ENCODE measurements at places on chromosomes 12 and 14. TPM values are rescaled to one million over a fixed set of nuclear protein-coding genes. Genes with fewer than 3 reads are reported as not detected.

- DNase-seq: no peak
Measured at GRCh38 chr12:48678551-48679185, 3.4 kb downstream of the KANSL2 start.

DNA sequence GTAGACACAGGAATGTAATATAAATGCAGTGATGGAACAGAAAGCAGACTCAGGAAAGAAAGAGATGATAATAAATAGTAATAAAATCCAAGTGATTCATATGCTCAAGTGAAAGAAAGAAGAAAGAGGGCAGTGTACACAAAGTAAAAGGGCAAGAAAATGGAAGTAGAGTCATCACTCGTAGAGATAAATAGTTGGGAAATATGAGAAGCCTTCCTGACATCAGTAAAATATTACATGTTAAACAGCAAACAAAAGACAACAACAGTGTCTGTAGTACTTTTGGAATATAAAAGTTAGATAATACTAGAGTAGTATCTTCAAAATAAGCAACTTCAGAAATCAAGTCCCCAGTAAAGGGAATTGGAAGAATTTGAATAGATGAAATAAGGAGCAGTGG, 412.3 kb downstream of the RAD51B start:
- DNase-seq: peak; percentile 50

DNA sequence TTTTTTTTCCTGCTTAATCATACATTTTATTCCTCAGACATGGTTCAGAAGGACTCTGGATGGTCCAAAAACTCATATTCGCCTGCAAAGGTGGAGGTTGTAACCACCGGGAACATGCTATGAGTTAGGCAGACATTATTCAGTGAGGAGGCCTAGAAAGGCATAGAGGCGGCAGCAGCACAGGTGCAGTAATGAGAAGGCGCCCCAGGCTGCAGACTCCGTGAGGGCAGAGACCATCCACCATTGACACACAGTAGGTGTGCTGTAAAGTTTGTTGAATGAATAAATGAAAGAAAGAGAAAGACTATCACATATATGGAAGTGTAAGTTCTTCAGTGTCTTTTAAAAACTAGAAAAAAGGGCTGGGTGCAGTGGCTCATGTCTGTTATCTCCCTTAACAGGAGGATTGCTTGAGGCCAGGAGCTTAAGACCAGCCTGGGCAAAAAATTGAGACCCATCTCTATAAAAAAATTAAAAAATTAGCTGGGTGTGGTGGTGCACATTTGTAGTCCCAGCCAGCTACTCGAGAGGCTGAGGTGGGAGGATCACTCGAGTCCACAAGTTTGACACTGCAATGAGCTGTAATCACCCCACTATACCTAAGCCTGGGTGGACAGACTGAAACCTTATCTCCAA, 34.5 kb upstream of the PTGR2 start:
- no peak for DNase-seq

GRCh38 chr14:54046250-54046649, 89.6 kb upstream of the BMP4 start:
- no peak for DNase-seq

DNA sequence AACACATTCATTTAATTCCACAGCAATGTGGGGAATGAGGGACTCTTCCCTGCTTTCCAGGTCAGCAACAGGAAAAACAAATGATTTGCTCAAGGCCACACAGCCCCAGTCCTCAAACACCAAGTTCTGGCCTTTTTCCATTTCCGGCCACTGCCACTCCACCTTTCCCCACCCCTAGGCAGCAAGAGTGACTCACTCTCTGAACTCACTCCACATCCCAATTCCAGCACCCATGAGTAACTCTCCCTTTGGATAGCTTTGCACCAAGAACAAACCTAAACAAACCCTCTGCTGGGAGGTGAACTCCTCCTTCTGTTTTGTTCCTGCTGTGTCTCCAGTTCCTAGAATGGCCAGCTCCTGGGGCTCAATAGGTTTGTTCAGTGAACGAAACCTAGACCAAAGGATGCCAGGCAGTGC, 30.4 kb upstream of the PLEKHG6 start:
- peak; percentile 84 for DNase-seq

GRCh38 chr12:40327535-40327934, 102.7 kb downstream of the LRRK2 start:
- no peak for DNase-seq

DNA sequence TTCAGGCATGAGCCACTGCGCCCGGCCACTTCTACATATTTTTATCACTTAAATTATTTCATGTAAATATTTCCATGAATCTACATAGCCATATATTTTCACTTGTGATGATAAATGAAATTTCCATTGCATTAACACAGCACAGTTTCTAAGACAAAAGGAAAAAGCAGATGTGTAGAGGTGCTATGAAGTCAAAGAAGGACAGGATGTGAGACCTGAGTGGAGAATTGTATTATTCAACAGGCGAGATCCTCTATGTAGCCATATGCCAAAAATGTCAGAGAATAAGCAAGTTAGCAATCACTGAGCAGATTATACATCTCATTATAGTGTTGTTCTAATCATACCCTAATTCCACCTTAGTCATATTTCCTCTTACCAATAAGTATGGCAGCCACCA, 38.1 kb downstream of the ATF7 start:
- DNase-seq: no peak

DNA sequence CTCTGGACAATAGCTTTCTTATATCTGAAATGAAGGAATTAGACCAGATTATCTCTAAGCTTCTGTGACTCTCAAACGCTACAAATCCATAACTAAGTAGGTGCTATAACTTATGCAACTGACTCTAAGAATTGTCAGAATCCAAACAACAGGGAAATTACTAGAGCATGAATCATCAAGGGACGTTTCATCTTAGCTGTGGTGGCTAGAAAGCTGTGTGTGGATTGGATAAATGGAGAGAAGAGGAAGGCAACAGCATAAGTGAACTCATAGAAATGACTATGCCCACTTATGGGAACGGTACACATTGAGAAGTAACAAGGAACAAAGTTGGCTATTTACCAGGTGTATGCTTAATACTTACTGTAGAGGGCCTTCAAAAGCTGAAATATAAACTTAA, 96.0 kb upstream of the NEDD1 start:
- DNase-seq: no peak

- no peak for DNase-seq
Measured at GRCh38 chr14:105384605-105385321, 13.6 kb upstream of the TEX22 start.

DNA sequence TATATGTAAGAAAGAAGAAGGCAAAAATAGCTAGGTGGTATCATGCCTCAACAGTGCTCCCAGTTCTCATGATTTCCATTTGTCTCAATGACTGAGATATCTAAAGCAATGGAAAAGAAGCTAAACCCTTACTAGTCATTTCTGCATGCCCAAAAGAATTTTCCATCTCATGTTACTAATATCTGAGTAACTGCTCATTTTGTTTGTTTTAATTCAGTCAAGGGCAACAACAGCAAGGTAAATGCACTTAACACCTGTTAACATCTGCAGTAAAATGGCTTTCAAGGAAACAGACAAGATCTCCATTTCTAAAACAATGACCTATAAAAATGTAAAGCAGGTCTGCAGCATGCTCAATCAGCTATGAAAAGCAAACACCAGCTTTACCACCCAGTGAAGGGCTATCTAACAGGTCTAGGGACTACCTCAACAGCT, 19.4 kb upstream of the SELPLG start:
- DNase-seq: no peak

DNA sequence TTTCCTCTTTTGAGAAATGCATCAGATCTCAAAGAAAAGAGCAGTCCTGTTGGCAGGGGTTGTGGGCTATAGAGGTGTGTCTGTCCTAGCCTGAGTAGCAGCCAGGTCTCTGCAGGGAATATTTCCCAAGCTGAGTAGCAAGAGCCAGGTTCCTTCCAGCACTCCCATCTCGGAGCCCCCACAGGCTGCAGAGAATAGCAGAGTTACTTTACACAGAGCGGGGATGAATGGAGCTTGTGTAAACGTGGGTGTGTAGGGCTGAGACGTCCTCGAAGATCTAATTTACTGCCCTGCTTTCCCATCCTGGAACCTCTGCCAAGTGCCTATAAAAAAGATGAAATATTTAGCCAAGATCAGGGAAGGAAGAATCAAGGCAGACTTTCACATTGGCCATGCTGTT, 156.6 kb downstream of the TSPAN9 start:
- no peak for DNase-seq

DNA sequence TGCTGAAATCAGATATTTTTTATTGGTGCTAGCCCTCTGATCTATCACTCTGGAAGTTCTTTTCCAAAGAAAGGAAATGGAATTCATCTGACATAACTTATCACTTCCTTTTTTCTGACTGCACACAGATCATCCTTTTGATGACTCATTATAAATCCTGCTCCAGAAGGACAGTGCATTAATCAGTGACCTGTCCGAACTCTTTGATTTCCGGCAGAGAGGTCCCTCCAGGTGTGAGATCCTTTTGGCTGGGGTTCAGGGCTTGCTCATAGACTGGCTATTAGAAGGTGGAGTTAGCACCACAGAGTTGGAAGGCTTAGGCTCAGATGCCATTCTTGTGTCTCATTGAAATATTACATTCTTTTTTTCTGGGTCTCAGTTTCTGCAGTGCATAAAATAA, 328.2 kb downstream of the ZFP36L1 start:
- no peak for DNase-seq

DNA sequence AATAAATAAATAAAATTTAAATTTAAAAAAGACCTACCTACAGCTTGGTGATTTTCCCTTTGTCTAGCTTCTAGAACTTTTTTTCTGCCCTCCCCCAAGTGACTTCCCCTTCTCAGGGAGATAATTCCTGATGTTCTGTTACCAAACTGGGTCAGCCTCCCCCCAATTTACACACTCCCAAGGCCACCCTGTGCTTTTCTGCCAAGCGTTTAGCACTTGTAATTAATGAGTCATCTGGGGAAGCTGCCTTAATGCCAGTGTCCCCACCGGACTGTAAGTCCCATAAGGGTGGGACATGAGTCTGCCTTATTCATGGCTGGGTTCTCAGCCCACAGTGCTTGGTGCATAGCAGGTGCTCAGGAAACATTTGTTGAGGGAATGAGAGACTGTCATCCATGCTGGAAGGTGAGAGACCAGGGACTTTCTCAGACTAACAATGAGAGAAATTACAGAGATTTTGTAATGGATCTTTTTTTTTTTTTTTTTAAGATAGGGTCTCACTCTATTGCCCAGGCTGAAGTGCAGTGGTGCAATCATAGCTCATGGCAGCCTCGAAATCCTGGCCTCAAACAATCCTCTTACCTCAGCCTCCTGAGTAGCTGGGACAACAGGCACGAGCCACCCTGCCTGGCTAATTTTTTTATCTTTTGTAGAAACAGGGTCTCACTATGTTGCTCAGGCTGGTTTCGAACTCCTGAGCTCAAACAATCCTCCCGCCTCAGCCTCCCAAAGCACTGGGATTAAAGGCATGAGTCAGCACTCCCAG, 106.8 kb downstream of the PHETA1 start:
- no peak for DNase-seq

GRCh38 chr12:7832059-7832696, 40.5 kb downstream of the SLC2A14 start:
- peak; percentile 32 for DNase-seq

- DNase-seq: peak; percentile 58
Measured at GRCh38 chr14:59427653-59428580, 37.3 kb downstream of the GPR135 start.

- peak; percentile 25 for DNase-seq
Measured at GRCh38 chr12:98757455-98757854, 112.4 kb downstream of the APAF1 start.

GRCh38 chr12:12272869-12273268, 6.0 kb upstream of the LRP6 start:
- DNase-seq: no peak

- DNase-seq: no peak
Measured at GRCh38 chr12:74337951-74338350, 199.7 kb upstream of the ATXN7L3B start.

DNA sequence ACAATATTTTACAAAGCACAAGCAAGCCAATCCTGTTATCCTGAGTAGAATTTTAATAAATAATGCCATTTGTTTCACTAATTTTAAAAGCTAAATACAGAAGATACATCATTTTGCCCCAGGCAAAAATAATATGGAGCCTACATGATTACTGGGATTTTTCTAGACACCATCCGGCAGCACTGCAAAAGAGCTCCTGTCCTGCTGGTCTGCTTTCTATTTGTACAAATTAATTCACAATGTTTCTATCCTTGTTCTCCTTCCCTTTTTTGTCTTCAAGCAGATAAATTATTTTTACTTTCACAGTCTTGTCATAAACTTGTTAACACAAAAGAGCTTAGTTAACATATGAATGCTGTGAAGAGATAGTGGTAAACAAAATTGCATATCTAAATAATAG, 4.6 kb downstream of the SIX1 start:
- DNase-seq: peak; percentile 62

- no peak for DNase-seq
Measured at GRCh38 chr12:97560350-97560749, 97.7 kb downstream of the RMST start.

GRCh38 chr12:30622509-30622908, 73.2 kb downstream of the IPO8 start:
- no peak for DNase-seq

GRCh38 chr12:20931894-20932293, 121.4 kb downstream of the SLCO1B3 start:
- no peak for DNase-seq

- DNase-seq: no peak
Measured at GRCh38 chr12:71760471-71760870, 5.8 kb downstream of the RAB21 start.

DNA sequence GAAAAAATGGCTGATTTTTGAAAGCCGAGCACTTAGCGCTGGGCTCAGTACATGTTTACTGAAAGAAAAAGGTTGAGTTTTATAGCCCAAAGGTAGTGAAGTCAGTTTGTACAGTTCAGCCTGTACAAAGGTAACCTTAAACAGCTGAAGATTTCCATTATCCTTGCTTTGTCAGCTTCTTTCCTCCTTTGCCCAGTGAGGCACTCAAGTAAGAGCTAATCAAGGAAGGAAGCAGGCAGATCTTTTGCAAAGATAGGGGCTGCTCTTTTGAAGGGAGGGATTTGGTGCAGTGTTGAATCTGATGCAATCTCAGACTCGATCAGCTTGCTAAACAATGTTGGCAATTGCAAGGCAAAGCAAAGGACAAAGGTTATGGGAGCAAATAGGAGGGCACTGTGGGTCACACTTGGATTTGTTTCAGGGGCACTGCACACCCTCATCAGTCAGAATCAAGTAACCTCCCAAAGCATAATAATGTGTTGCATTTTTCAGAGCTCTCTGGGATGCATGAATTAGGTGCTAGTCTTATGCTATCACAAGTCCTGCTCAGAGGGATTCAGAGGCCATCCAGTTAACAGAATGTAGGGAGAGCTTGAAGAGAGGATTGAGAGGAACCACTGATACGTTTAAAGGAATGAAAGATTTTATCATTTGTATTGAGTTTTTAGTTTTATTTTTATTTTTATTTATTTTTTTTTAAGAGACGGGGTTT, 44.4 kb downstream of the ANO6 start:
- no peak for DNase-seq

The ESR2 gene
- 0.25 TPM for polyA plus RNA-seq

The PLEK2 gene
- polyA plus RNA-seq: 4.6 TPM

The LIN7A gene
- 2.3 TPM for polyA plus RNA-seq

The SLC4A8 gene
- polyA plus RNA-seq: 2.5 TPM

The MUCL1 gene
- not detected for polyA plus RNA-seq

The MYF6 gene
- polyA plus RNA-seq: 72.5 TPM

The ARHGEF40 gene
- polyA plus RNA-seq: 66.8 TPM

Data from muscle of back (tissue), 13 donors.